ENCODE measurements at places on chromosomes 12 and 14.

- DNase-seq = no peak
Measured at GRCh38 chr12:18302809-18303430, 41.6 kb downstream of the PIK3C2G start.

GRCh38 chr12:117060929-117061305 lies 38.3 kb downstream of the TESC start:
- DNase-seq = no peak

DNA sequence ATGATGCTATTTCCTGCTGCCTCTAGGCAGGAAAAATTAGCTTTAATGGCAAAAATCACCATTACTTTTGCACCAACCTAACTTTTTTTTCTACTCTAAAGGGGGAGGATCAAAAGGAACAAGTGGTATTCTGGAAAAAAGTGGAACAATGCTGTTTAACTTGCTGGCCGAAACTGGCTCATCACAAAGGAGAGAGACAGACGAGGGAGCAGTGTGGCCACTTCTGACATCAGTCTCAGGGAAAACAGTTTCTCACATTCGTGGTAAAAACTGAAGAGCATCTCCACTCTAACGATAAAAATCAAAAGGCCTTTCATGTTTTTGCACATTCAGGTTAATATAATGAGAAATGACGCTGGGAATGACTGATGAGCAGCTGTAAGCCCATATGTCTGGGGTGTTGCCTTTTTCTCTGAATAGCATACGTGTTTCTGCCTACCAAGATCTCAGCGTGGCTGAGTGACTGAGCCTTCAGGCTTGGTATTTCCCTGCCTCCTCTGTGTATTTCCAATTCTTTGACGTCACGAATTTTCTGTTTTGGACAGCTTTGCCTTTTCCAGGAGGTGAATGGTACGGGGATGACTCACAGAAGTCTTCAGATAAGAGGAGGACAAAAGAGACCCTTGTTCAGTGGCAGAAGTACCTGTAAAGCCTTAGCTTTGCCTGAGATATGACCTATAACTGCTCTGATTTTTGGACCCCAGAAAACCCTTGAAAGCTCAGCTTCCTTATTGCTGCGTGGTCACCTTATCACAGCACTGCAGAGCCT lies 358.8 kb downstream of the GLT1D1 start:
- DNase-seq = no peak

DNA sequence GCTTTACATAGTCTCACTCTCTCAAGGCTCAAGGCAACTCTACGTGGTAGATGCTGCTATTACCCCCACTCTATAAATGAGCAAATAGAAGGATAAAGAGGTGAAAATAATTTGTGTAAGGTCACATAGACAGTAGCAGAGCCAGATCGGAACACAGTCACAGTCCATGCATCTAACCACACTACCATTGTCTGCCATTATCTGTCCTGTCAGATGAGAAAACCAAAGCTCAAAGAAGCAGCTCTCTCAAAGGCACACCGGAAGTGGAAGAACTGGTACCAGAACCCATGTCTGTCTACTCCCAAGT lies 134.4 kb upstream of the NUDT4 start:
- DNase-seq = no peak

DNA sequence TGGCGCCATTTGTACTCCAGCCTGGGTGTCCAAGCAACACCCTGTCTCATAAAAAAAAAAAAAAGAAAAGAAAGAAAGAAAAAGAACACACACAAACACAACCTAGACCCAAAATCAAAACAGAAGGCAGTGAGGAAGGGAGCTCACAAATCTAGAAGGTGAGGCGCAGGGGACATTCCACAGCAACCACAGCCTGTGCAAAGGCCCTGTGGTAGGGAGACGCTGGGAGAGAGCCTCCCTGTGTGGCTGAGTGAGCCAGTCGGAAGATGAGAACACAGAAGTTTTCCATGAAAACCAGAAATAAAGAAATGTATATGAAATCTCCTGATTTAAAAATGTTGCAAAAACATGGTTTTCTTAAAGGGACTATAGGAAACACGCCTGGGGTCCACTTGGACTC lies 44.6 kb downstream of the SCARB1 start:
- no peak for DNase-seq

GRCh38 chr12:93767524-93767863 lies 90.3 kb downstream of the CRADD start:
- DNase-seq = no peak

GRCh38 chr14:92737206-92737605 lies 11.2 kb downstream of the LGMN start:
- no peak for DNase-seq

DNA sequence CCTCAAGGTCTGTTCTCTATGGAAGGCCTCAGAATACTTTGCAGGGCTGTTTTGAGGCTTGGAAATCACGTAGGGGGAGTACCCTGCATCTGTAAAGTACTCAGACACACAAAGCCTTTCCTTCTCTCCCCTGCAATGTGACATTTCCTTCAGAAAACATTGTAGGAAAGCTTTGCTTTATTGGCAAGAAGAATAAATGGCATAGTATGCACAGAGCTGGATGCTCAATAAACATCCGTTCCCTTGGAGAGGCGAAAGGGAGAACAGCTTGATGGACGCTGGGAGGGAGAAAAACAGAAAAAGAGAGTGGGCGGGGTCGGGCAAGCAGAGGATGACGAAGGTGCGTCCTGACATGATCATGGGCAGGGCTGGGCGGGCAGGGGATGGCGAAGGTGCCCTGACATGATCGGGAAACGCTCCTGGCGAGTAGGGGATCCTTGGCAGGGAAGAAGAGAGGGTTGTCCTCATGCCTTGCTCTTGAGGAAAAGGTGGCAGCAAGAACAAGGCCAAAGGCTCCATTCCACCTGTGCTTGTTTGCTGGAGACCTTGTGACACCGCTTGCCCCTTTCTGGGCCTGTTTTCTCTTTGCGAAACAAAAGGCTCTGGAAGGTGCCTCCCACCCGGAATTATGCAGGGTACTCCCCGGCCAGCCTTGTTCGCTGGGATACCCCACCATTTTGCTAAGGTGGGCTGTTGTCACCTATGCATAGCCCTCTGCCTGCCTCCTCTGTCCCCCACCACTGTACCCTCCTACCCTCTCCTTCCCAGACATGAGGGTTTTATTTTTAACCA lies 21.1 kb downstream of the IRF2BPL start:
- DNase-seq = no peak

- peak; percentile 19 for DNase-seq
Measured at GRCh38 chr12:98763656-98764055, 118.6 kb downstream of the APAF1 start.

DNA sequence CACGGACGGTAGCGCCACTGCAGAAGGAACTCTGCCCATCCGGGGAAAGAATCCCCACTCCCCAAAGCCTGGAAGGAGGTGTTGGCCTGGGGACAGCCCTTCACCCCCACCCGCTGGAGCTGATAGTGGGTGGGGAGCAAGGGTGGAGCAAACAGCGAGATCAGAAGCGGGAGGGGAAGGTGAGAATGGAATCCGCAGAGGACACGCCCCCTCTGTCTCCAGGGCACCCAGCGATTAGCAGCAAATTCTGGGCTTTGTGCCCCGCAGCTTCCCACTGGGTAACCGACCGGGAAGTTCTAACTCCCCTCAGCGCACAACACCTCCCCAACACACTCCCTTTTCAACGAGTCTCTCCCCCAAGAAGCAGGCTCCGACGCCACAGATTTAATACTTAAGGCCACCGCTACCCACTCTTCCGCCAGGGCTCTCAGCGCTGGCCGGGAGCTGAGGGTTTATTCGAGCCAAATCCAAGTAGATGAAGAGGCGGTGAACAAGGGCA lies 1.4 kb downstream of the SLC25A29 start:
- peak; percentile 18 for DNase-seq

- no peak for DNase-seq
Measured at GRCh38 chr12:46049665-46050064, 59.3 kb upstream of the SCAF11 start.

DNA sequence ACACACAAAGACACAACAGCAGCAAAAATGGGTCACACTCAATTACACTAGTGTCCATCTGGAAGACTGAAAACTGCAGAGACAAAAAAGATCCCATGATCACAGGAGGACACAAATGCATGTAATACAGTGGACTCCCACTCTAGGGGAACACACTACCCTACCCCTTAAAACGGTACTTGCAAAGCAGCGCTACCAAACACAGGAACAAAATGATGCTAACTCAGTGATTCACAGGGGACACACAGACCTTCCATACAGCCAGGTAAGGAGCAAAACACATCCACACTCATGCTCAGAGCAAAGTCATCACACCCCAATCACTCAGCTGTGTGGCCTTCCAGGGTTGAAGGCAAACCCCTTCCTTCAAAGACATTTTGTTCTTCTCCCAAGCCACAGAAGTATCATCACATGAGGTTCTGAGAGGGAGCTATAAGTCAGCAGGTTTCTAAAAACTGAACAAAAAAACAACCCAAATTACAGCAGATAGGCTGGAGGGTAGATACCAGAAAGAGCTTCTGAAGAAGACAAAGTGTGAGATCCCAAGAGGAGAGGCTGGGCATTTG lies 14.8 kb downstream of the SMUG1 start:
- DNase-seq = no peak

GRCh38 chr14:68959035-68959434 lies 20.1 kb downstream of the ACTN1 start:
- DNase-seq = no peak

DNA sequence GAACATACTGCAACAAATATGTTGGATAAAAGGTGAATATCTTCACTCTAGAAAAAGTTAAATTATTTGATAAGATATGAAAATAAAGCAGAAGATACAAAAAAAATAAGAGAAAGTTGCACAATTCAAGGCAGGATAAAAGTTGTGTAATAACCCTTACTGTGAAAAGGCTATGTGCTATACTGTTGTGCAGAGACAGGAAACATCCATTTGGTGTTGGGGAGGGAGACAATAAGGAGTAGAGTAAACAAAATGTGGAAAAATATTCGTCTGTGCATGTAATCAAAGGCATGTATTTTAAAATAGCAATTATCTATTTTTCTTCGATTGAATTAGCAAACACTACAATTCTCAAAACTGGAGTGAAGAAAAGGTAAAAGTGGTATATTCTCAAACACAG lies 34.8 kb downstream of the PTHLH start:
- DNase-seq = no peak

- no peak for DNase-seq
Measured at GRCh38 chr14:51988221-51988620, 1.1 kb upstream of the RTRAF start.

DNA sequence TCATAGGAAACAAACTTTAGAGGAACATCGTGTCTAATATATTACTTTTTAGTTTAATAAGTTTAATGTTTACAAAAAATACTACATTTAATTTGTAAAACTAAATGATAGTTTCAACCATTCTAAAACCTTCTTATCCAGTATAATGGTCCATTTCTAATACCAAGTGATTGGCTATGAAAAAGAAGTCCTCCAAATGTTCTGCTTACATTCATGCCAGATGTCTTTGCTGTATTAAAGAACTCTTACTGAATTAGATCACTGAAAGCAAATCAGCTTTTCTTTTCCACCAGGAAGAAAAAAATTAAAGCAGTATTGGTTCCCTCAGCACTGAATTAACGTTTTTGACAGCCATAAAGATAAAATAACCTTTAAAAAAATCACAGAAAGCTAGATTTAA lies 3.7 kb downstream of the NOVA1 start:
- DNase-seq = no peak

DNA sequence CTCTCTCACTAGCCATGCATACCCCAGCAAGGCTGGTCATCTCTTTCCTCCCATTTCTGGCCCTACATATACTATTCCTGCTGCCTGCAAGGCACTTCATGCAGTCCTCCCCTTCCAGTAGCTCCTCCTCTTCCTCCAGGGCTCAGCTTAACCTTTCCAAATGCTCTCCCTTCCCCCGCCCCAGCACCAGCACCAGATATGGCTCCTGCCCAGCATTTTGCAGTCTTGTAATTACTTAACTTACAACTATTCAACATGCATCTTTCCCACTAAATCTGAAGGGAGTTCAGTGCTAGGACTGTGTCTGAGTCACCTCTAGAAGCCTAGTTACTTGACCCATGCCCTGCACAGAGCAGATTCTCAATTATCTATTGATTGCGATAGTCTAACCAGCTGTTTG lies 1.8 kb upstream of the FBXO21 start:
- DNase-seq = peak; percentile 5

DNA sequence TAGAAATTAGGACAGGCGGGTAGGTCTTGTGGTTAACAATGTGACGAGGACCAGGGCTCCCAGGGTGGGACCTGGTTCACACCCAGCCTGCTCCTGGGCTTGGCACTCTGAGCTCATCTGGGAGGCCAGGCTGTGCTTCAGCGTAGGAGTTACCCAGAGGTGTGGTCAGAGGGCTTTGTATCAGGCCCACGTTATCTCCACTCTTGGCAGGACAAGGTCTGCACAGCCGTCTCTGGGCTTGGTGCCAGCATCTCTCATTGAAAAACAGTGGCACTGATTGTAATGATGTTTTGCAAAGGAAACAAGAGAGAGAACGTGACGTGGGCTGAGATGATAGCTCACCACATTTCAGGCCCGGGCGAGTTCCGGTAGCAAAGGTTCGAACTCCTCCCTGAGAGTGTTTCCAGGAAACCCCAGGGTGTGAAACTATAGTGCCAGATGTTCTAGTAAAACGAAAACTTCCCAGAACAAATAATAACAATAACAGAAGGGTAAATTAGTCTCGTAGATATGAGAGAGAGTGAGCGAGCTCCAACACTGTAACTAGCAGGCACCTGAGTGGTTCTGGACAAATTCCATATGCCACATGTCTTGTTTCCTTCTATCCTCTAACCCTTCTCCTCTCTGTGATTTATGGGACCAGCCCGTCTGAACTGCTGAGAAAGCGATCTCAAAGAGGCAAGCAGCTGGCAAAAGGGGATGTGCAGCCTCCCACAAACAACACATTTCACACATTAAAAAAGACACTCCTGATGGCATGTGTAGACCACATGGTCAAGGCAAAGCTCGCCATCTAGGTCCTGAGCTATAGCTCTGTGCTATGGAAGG lies 227.3 kb downstream of the KTN1 start:
- peak; percentile 28 for DNase-seq

GRCh38 chr12:128383357-128383937 lies 116.5 kb downstream of the TMEM132C start:
- no peak for DNase-seq

DNA sequence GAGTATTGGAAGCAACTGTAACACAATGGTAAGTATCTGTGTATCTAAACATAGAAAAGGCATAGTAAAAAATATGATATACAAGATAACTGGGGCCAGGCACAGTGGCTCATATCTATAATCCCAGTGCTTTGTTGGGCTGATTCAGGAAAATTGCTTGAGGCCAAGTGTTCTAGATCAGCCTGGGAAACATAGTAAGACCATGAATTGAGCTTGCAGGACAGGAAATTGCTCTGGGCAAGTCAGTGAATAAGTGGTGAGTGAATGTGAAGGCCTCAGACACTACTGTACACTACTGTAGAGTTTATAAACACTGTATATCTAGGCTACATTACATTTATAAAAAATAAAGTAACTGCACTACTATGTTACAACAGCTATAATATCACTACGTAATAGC lies 75.2 kb downstream of the GPR135 start:
- no peak for DNase-seq

DNA sequence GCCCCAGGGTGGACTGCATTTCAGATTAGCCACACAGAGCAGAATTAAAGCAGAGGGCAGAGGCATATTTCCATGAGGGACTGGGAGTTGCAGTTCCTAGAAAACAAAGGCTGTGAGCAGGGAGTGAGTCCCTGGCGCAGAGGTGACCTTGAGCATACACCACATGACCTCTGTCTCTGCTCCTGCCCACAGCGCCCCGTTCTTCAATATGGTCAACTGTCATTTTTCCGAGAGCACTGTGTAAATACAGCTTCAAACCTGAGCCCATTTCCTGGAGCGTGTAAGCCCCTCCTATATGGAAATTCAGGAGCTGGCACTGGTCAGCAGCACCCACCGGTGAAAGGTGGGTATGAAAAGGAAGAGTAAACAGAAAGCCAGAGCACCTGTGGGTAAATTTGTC lies 192.2 kb upstream of the PELI2 start:
- no peak for DNase-seq

GRCh38 chr14:24815543-24815942 lies 181.6 kb upstream of the GZMB start:
- no peak for DNase-seq
